ENCODE measurements at places on chromosomes 2 and 18. TPM values are rescaled to one million over a fixed set of nuclear protein-coding genes. Genes with fewer than 3 reads are reported as not detected.

Gene ELOA2
- not detected for total RNA-seq

Gene CASP10
- 4.6 TPM for total RNA-seq

Gene BOK
- 9.0 TPM for total RNA-seq

Gene ICA1L
- 2.1 TPM for total RNA-seq

Gene NEURL3
- not detected for total RNA-seq

Gene BUB1
- 51.9 TPM for total RNA-seq

Gene DNAH6
- 12.1 TPM for total RNA-seq

Gene CFAP221
- not detected for total RNA-seq

Gene ADNP2
- total RNA-seq: 13.3 TPM

Gene ADCYAP1
- total RNA-seq: not detected

DNA sequence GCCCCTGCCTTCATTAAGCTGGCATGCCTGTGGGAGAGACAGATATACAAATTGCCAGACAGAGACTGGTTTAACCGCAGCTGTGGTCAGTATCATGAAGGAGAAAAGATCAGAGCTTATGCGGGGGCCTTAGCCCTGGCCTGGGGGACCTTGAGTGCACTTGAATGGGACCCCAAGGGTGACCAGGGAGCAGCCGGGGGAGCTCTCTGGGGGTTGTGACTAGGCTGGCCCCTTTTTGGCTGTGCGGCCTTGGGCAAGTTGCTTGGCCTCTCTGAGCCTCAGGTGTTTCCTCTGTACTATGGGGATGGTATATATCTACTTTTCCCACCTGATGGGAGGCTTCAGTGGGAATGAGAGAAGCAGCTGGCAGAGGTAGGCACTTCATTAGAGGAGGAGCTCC, 35.7 kb downstream of the INHBB start:
- no peak for DNase-seq

- no peak for DNase-seq
Observed at GRCh38 chr2:42835577-42836371, 43.4 kb upstream of the HAAO start.

DNA sequence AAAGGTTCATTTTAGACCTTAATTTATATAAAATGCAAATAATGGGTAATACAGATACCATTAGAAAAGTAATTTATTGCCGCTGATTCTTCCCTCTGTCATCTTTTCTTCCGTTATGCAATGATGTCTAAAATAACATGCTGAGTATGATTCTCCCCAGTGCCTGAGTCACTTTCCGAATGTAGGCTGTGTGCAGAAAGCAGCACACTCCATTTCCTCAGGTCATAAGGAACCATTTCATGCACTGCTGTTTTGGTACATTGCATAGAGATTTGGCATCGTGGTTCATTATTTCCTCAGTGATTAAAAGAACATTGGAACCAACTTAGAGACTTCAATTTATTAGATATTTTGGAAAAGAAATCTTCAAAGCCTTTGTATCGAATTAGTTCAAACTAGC, 173.5 kb downstream of the CDH2 start:
- no peak for DNase-seq

DNA sequence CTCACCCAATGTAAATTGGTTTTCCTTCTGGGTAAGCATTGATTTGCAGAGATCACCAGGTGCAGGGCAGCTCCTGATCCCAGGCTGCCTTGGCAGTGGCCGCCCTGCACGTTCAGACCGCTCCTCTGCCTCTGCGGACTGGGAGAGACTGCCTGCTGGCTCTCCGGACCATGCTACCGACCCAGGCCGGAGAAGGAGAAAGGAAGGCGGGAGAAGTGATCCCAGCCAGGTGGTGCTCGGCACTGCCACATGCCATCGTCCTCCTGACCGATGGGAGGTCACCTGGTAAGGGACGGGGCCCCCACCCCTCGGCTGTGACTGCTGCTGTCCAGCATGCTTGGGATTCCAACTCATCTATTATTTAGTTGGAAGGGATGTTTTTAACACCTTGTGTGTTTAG, 108.1 kb upstream of the POU3F3 start:
- DNase-seq: no peak

DNA sequence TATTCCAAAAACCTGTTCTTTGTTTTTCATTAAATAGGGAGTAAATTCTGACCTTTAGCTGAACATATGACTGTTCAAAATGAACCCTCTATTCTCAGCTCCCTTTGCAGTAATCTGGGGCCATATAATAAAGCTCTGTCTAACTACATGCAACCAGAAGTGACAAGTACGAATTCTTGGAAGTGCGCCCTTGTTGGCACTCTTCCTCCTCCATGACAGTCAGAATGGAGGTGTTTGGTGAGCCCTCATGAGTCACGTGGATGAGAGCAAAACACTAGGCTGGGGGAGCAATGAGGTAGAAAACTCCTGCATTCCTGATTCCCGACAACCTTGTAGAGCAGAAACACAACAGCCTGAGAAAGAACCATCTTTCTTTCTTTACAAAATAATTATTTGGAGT, 552.9 kb downstream of the FBXO15 start:
- no peak for DNase-seq

- no peak for DNase-seq
Observed at GRCh38 chr18:13183359-13183758, 35.2 kb upstream of the LDLRAD4 start.

DNA sequence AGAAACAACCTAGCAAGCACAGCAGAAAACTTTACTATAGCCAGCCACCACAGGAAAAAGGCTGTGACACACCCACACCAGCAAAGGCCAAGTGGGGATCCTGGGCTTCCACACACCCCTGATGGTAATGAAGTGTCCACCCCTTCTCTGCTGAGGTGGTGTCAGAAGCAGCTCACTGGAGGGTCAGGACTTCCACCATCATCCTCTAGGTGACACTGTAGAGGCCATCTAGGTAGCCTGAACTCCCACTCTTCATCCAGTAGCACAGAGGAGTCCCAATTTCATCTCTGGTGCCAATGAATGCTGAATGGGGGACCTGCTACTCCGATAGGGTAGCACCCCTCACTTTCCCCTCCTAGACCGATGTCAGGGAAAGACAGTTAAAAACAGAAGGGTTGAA, 1544.4 kb downstream of the LRP1B start:
- peak; percentile 71 for DNase-seq

GRCh38 chr2:240464514-240465241, 29.2 kb downstream of the GPC1 start:
- DNase-seq: no peak

DNA sequence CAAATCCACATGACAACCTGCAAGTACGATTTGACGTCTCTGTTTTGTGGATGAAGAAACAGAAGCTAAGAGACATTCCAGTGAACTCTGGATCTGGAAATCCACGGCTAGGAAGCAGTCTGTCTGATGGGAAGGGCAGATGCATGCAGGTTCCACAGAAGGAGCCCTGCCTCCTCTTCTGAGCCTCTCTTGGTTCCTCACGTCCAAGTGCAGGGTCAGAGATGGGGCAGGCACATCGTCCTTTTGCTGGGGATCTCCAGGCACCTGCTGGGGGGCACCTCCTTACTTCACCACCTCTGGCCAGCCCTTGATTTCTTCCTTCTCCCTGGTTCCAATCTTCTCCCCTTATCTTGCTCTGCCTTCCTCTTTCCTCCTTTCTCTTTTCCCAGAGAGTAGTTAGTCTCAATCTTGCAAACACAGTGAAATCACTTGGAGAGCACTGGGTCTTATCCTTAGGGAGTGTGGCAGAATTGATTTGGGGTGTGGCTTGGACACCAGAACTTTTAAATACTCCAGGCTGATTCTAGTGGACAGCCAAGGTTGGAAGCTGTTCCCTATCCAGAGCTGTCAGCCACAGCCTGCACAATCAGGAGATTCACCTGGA, 137.8 kb downstream of the BCL2 start:
- DNase-seq: no peak

DNA sequence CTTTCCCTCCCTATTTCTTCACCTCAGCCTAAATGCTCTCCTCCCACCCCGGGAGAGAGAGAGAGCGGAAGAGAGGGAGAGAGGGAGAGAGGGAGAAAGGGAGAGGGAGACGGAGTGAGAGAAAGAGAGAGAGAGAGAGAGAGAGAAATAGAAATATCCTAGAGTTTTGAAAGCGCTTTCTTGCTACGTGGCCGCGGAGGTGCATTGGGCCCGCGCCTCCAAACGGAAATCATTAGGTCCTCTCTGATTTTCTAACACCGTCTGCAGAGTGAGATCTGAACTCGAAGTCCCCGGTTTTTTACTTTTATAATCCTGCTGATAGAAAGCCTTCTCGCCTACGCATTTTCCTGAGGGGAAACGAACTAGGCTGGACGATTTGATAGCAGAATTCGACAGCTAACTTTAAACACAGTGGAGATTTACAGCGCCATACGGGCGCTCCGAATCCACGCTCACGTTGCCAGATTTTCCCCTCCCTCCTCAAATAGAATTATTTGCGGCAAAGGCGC, 903 bp upstream of the EVX2 start:
- DNase-seq: no peak

DNA sequence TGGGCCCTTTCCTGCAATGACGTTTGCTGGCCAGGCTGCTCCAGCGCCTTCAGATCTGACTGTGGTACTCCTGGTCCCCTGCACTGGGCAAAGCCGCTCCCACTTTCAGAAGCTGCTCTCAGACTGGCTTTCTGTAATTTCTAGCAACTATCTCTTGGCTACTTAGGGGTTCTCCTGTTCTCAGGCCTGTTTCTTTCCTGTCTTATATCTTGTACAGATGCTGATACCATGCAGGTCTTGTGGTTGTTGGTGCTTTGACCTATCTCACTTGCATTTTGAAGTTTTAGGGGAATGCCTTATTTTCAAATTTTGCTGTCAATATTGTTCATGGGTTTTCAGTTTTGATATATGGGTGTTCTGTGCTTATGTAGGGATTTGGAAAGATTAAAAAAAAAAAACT, 145.8 kb downstream of the CLIP4 start:
- DNase-seq: no peak

DNA sequence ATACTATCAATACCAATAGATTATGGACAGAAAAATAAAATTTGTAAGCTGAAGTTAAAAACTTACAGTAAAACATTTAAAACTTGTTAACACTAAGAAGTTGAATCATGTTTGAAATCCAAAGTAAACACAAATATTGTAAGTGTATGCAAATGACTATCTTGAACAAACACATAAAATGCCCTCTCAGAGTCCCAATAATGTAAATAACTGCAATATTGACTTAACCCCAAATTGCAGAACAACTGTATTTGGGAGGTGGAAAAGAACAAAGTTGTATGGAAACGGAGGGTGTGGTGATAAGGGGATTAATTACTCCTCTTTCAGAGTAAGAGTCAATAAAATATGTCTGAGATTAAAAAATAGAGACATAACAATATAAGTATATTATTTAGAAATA, 140.0 kb upstream of the NOL4 start:
- no peak for DNase-seq

DNA sequence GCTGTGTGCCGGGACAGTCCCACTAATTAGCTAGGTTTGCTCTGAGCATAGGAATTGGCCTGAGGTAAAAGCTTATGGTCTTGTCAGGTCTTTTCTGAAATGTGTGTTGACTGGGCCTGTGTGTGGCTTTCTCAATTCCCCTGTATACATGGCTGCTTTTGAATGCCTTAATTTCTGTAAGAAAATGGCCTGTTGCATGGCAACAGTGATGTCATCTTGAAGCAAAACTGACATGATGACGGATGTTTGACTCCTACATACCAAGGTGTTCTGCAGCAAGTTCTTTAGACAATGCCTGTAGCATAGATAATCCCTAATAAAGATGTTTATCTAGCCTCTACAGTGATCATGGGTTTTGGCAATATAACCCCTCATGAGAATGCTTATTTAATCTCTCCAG, 198.5 kb downstream of the OTX1 start:
- DNase-seq: peak; percentile 11

DNA sequence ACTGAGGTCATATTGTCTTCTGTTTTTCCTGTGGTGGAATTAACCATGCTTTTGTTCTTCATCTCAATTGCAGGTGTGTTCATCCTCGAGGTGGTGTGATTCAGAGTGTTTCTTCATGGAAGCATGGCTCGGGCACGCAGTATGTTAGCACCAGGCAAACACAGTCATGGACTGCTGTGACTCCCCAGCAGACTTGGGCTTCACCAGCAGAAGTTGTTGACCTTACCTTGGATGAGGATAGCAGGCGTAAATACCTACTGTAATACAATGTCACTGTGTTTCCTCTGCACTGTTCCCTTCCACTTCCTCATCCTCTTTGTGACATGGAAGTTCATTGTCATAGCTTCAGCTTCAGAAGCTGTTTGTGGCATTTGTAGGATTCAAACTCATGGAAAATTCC, 158.7 kb downstream of the HAUS1 start:
- no peak for DNase-seq

DNA sequence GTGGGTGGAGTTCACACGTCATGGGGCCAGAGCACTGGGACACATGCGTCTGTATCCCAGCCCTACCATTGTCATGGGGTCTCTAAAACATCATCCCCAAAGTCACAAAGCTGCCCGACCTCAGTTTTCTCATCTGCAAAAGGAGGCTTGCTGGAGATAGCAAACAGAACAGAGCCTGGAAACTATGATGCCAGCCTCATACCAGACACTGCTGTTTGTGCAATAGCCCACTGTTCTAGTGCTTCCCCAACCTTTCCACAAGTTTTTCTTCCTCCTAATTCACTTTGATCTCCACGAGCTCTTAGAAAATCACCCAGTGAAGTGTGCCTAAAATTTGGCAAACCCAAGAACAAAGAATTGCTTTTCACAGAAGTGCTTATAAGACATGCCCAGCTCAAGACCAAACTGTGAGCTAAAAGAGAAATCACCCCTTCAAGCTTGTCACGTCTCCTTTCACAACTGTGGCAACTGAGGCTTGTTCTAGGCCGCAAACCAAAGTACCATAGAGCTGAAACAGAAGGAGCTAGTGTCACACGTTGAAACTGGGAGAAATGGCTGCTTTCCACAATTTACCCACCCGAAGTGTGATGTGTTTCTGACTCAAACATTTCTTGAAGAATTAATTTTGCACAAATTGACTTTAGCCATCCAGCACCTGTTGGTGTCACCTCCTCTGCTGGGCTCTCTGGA, 162.7 kb upstream of the ID2 start:
- no peak for DNase-seq

GRCh38 chr2:211408483-211408891, 852.1 kb downstream of the CPS1 start:
- DNase-seq: no peak

DNA sequence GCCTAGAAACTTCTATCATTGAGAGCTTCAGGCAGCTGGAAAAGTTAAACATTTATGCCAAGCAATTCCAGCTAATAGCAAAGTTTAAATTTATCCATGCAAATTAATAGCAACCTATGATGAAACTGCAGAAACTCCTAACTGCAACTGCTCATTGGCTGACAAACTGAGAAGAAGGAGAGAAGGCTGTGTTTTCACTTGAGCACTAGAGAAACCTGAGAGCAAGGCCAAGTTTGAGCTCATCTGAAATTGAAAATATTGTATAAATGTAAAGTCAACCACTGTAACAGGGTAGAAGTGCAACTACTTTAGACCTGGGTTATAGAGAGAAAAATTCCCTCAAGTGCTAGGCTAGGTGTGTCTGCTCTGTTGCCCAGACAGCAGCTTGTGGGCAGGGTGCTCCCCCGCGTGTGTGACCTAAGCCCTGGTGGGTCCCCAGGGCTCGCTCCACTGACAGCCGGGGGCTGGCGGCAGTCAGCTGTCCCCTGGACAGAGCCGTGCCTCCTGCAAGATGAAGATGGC, 50.2 kb downstream of the CABYR start:
- no peak for DNase-seq
